ENCODE measurements at places on chromosomes 3 and 15.

GRCh38 chr3:130465521-130465920, 51.5 kb upstream of the COL6A6 start:
- DNase-seq = no peak

- no peak for DNase-seq
These were observed 120.1 kb downstream of the LIPC start for GRCh38 chr15:58551764-58552504.

DNA sequence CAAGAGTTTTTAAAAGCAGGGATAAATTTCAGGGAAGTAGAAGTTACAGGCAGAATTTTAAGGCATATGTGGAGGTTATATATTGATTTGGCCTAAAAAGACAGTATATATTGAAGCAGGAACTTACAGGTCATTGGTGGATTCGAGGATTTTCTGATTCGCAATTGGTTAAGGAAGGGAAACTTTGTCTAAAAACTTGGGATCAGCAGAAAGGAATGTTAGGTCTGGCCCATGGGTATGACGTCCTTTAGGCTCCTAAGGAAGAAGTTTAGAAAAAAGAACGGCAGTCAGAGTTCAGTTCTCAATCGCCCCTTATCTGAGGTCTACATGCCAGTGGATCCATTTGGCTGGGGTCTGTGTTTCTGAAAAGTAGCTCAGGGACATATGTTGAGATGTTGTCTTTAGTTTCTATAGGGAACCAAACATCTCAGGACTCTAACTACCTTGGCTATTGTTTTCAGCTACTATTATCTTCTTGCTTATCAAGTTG, 33.2 kb upstream of the ACP3 start:
- no peak for DNase-seq

DNA sequence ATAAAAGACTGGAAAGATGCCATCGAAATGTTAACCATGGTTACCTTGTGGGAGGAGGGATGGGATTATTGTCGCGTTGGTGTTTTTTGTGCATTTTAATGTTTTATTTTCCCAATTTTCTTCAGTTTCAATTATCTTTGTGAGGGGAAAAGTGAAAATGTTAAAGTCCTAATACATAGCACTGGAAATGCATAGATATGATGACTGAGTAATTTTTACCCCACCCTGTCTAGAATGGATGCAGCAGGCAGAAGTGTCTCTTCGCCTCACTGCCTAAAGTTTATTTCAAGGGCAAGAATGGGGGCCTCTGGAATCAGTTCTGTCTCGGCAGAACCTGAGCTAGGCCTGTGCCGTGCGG, 11.5 kb downstream of the FOXL2 start:
- no peak for DNase-seq

DNA sequence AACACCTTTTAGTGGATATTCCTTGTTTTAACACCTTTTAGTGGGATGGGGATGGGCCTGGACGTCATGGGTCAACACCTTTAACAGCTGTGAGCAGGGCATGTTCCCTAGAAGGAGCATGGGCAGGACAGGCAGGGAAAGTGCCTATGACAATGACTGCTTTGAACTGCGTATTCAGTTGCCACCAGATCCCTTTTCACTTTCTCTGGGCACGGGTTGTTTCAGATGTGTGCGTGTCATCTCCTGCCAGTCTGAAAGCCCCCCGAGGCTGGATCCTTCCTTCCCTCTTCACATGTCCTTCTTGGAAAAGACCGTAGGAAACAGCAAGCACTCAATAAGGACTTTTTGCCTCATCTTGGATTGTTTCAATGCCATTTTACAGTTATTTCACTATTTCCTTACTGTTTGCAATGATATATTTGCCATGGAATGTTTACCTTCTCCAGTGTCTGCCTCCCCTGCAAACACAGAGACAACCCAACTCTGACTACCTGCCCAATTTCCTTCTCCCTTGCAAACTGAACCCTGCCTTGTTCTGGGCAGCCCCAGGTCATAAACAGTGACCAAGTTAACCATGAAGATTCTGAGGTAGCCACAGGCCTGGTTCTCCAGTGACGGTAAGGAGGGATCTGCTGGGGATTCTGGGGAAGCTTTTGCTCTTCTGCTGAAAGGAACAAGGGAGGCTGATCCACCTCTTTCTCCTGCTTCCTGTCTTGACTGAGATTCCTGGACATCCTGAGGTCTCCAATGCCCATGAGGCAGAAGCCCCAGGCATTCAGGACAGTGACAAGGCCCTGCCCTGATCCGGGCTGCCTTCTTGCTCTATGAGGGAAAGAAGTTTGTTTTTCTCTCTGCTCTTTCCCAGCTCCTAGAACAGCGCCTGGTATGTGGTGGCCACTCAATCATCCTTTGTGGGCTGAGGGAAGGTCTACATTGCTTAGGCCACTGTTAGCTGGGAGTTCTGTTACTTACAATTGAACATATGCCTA, 51.8 kb downstream of the NOX5 start:
- no peak for DNase-seq

GRCh38 chr3:164453714-164454113, 624.6 kb downstream of the SI start:
- DNase-seq = no peak

DNA sequence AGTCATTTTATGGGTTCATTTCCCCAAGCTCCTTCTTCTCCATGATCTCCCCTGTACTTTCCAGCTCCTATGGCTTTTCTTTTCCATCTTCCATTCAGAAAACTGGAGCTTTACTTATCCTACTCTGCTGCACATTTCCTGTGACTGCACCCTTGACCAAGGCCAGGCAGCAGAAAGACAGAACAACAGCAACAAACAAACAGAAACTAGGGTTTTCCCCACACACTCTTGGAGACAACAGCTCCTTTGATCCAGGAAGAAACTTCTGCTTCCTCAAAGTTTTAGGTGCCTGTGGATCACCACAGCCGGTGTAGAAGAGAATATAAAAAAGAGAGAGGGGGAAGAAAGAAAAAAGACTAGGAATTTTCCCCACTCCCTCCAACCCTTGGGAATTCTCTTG, 342.3 kb upstream of the CFAP20DC start:
- DNase-seq = no peak

DNA sequence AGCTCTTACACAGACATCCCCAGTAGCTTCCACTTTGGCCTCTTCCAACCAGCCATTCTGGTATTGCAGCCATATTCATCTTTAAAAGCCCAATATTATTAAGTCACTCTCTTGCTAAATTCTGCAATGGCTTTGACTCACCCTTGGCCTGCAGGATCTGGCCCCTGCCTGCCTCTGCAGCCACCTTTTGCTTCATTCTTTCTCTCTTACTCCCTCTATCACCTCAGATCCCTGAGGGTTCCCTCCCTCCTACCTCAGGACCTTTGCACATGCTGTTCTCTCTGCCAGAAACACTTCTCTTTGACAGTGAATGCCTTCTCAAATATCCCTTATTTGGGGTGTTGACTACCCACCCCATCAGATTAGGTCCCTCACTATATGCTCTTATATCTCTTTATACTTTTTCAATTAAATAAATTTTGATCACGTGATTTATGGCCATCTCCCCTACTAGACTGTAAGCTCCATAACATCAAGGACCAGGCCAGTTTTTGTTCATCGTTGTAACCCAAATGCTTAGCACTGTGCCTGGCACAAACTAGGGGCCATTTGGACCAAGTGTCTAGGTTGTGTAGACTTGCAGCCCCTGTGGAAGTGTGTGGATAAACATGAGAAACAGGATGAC, 32.3 kb upstream of the UBE2Q2 start:
- no peak for DNase-seq

GRCh38 chr15:90053685-90054466, 48.4 kb downstream of the IDH2 start:
- DNase-seq = no peak

DNA sequence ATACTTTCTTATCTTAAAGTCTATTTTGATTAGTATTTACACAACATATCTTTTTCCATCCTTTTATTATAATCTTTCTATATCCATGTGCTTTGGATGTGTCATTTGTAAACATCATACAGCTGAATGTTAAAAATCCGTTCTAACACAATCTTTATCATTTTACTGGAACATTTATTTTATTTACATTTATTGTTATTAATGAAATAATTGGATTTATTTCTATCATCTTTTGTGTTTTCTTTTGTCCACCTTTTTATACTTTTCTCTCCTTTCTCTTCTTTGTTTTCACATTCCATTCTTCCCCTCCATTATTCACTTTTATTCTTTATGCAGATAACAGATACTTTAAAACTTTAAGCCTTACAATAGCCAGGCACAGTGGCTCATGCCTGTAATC, 34.7 kb upstream of the CTDSPL start:
- no peak for DNase-seq
